ENCODE measurements at places on chromosomes 5 and 9. TPM values are rescaled to one million over a fixed set of nuclear protein-coding genes. Genes with fewer than 3 reads are reported as not detected.
A peak's percentile ranks its signal among the peaks of the same experiment; 100 is the strongest.

GRCh38 chr5:64163746-64164145, 1.9 kb upstream of the RNF180 start:
- H3K27me3 ChIP-seq: peaks cover 37% of the 10 kb centered on the region
- H3K4me1 ChIP-seq: no peaks in the 10 kb centered on the region
- no peak overlapping the region for H3K27ac ChIP-seq
- DNase-seq: no peak

DNA sequence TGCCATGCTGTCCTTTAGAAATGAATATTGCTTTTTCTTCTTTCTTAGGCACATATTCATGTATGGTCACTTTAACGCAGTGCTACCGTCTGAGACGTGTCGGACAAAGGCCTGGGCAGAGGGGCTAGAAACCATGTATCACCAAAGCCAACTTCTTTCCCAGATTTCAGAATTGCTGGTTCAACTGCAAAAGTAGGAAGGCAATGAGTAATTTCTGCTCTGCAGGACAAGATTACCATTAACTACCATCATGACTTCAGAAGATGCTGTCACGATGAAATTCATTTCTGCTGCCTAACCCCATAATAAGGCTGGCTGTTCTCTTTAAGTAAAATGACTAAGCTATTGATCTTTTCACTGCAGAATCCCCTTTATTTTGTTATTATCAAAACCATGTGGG, 306.7 kb downstream of the PDE4D start:
- no peaks in the 10 kb centered on the region for H3K27me3 ChIP-seq
- peak overlapping the region; percentile 37 for H3K4me3 ChIP-seq
- H3K27ac ChIP-seq: no peak overlapping the region
- peaks cover 47% of the 10 kb centered on the region for H3K4me1 ChIP-seq

DNA sequence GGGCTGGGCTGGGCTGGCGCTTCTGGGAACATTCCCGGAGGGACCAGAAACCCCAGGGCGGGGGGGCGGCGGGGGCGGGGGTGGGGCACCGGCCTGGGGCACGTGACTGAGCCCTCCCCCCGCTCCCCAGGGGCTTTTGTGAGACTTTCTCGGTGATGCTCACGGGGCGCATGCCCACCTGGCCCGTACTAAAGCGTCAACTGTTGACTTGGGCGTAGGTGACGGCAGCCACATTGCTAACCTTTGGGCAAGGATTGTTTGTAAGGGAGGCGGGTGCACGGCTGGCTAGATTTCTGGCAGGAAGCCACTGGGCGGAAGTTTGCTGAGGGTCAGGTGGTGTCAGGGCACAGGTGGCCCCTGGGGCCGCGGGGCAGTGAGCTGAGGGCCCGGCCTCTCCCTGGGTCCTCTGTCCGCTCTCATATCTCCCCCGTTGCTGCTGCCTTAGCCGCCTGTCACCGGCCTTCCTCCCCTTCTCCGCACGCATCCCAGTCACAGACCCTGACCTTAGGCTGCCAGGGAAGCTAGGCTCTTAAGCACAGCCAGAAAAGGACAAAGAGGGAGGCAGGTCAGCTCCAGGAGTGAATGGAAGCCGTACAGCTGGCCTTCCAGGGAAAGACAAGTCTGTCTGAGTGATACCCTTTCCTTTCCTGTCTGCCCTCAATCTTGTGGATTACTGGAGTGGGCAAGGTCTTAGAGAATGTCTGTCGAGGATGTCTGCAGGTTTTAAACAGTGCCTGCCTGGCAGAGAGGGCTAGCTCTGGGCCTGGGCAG, 812 bp downstream of the CACFD1 start:
- H3K27ac ChIP-seq: peak overlapping the region; percentile 92
- peak; percentile 79 for DNase-seq
- H3K4me3 ChIP-seq: peak overlapping the region; percentile 80
- no peaks in the 10 kb centered on the region for H3K27me3 ChIP-seq

- DNase-seq: peak; percentile 96
- no peaks in the 10 kb centered on the region for H3K27me3 ChIP-seq
- H3K4me1 ChIP-seq: no peaks in the 10 kb centered on the region
- H3K27ac ChIP-seq: peak within 1 kb of the TSS; percentile 64
These were observed at the start of gene PCDHB3 for GRCh38 chr5:141100243-141100805. Gene PCDHB3 (plus strand): TSS chr5:141100473. CDS start chr5:141100650, 177 bp downstream.

DNA sequence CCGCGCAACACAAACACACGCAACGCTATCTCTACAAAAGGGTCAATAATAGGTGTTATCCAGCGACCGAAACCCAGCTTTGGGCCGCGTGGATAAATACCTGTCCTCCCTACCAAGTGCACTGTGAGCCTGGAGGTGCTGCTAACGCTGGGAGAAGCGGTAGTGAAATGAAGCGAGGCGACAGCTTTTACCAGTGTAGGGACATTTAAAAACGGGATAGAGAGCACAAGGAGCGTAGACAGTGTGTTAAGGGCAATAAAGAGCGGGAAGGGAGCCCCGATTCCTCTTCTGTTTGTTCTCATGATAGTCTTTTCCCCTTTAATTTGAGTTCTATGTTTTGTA, 421 bp upstream of the DEPDC1B start:
- DNase-seq: no peak
- H3K27ac ChIP-seq: peak overlapping the region; percentile 99
- peaks cover 14% of the 10 kb centered on the region for H3K4me1 ChIP-seq
- peak overlapping the region; percentile 83 for H3K4me3 ChIP-seq
- H3K36me3 ChIP-seq: no peaks in the 10 kb centered on the region
- H3K27me3 ChIP-seq: no peaks in the 10 kb centered on the region

TAS2R1 gene
- 0.31 TPM for total RNA-seq

FBP2 gene
- not detected for total RNA-seq

All from GM23338 (cell line).